Uterus (tissue), 4 donors: ENCODE measurements at places on chromosomes 3 and 15. TPM values are rescaled to one million over a fixed set of nuclear protein-coding genes. Genes with fewer than 3 reads are reported as not detected.

VEPH1 gene
- not detected for total RNA-seq

GRCh38 chr3:73499787-73500186, 125.0 kb downstream of the PDZRN3 start:
- DNase-seq: no peak

GRCh38 chr3:130457671-130458070, 59.3 kb upstream of the COL6A6 start:
- no peak for DNase-seq

DNA sequence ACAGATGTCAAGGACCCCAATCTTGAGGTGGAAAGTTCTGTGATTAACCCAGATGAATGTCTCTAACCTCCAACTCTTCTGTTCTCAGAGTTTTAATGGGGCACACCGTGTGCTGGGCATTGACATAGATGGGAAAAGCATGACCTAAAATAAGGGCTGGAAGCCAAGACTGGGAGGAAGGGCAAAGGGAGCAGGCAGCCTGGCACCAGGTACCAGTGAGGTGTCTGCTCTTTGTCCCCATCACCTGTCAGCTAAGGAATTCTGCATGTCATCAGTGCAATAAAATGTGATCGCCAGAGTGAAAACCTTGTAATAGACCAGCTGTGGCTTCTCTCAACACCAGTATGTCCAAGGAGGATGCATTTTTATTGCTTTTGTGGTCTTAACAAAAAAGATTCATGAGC, 143.5 kb upstream of the TPM1 start:
- peak; percentile 58 for DNase-seq
